A549 (cell line): ENCODE measurements at places on chromosomes 1 and 21.

DNA sequence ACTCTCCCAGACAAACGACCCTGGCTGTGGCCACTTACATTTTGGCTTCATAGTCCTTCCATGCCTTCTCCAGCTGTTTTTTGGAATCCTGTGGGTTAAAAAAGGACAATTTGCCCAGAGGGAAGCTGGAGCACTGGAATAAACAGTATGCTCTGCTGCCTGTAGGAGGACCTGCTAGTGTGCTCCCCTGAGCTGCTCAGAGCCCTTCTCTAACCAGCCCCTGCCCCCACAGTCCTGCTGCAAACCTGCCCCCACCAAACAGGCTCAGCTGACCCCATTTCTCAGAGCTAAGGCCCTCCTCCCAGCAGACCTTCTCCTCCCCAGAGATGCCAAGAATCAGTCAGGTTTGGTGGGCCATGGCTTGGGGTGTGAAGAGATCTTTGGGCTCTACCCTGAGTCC lies 26.9 kb upstream of the TCEA3 start:
- no peak for DNase-seq

- DNase-seq, result peak; percentile 30
These were observed at the start of gene RAB7B for GRCh38 chr1:206002871-206003801. TSS of gene RAB7B (minus strand) at chr1:206003395. CDS start at chr1:205994135, 9,260 bp downstream.

- no peak for DNase-seq
These were observed 12.1 kb downstream of the THRAP3 start for GRCh38 chr1:36236302-36236701.

DNA sequence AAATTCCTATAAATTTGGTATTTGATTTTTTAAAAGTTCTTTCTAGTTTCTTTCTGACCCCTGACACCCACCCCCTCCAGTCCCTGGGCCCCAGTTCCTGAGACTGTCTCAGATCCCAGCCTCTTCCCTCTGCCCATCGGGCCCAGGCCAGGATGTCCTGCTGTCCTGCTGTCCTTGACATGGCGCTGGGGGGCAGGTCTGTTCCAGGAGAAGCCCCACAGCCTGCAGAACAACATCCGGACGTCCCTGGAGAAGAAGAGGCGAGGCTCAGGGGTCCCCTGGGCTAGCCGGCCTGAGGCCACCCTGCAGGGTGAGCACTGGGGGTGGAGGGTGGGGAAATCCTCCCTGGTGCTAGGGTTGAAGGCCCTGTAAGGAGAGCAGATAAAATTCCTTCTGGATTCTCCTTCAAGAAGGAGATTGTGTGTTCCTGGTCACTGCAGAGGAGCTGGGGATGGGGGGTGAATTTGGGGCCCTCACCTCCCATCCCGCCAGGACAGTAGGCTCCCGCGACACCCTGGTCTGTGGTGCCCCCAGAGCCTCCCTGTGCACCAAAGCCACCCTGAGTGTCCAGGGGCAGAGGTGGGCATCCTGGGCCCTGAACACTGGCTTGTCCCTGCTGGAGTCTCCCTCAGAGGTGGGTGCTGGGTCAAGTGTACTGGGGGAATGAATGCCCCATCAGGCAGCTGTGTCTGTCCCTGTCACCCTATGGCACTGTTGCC lies 45.0 kb downstream of the DISP3 start:
- no peak for DNase-seq

GRCh38 chr1:89826594-89826993 lies 5.8 kb downstream of the LRRC8D start:
- no peak for DNase-seq

- no peak for DNase-seq
These were observed 388.6 kb upstream of the NEGR1 start for GRCh38 chr1:72670902-72671301.

DNA sequence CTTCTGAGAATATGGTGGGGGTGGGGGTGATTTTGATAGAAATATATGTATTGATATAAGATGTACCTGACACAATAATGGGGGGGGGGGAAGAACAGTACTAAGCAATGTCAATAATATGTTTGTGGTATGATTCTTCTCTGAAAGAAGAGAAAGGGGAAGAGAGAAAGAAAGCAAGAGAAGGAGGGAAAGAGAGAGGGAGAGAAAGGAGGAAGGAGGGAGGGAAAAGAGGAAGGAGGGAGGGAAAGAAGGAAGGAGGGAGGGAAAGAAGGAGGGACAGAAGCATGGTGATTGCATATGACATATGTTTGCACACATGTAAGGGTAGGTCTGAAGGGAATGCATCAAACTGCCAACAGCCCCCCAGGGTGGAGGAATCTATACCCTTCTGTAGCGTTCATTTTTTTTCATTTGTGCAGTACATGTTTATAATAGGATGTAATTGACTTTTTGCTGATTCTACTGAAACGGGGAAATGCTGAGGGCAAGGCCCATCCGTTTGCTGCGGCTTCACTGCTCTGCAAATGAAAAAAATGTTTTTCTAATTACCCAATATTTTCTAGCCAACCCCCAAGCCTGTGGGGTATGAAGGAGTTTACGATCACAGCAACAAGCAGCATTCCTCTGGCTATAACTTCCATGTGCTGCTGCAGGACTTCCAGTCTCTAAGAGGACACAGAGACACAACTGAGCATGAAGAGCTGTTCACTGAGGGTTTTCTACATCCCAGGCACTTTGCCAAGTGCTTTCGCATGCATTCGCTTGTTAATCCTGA lies 119.3 kb upstream of the ZC3H12A start:
- no peak for DNase-seq

- no peak for DNase-seq
These were observed at the start of gene GBP3 for GRCh38 chr1:89022167-89022959. TSS of gene GBP3 (minus strand) at chr1:89022866. CDS start at chr1:89020721, 2,145 bp downstream.

DNA sequence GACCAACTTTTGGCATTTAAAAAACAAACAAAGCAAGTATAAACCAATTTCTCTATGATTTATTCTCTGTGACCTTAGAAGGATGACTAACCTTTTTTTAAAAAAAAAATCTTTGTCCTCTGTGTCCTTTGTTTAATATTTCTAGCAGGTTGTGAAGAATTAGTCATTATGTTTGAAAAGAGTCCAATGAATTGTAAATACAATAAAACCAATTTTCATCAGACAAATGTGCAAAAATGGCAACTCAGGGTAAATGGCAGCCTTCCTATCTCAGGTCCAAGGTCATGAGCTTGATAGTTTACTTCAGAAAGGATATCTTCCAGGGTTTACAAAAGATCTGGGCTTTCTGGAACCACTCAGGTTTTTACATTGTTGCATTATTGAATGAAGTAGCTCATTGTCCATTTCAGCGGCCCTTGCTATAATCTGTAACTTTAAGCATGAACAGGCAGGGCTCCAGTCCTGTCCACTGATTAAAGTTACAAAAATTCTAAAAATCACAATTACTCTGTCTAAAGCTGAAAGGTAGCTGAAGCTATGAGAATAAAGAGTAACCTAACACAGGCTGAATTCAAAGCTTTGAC lies 11.7 kb upstream of the MAP3K21 start:
- DNase-seq, result no peak

- no peak for DNase-seq
These were observed 30.6 kb upstream of the SLC30A10 start for GRCh38 chr1:219958875-219959417.

DNA sequence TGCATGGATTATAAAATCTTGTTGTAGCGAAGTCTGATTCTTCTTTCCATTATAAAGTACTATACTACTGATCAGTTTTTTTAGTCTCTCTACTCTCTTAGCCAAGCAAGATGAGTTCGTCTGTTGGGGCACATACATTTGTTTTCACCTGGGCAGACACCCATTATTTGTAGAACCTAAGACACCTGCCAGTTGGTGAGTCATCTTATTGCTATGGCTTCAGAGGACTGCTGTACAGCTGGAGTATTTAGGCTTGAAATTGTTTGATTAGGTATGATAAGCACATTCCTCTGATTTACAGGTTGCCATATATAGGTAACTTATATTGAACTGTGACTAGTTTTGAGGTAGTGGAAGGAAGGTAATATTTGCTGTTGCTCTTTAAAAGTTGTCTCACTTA lies 17.2 kb downstream of the RBM15 start:
- DNase-seq, result no peak

GRCh38 chr1:154520333-154520732 lies 18.1 kb upstream of the SHE start:
- no peak for DNase-seq

- no peak for DNase-seq
These were observed 7.2 kb upstream of the PSRC1 start for GRCh38 chr1:109290137-109290536.

DNA sequence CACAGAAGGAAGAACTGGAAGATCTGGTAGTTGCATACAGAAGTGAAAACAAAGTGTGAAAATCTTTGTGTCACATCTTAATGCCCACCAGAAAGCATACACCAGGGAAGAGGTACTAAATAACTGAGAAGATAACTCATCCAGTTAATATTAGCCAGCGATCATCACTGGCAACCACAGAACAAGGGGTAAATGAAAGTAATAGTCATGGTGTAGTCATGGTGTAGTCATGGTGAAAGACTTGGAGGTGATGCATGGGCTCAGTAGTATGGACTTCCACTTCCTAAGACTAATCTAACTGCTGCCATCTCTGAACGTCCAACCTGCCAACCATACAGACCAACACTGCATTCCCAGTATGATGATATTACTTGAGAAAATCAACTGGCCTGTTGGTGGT lies 481.2 kb upstream of the NR5A2 start:
- DNase-seq, result no peak

DNA sequence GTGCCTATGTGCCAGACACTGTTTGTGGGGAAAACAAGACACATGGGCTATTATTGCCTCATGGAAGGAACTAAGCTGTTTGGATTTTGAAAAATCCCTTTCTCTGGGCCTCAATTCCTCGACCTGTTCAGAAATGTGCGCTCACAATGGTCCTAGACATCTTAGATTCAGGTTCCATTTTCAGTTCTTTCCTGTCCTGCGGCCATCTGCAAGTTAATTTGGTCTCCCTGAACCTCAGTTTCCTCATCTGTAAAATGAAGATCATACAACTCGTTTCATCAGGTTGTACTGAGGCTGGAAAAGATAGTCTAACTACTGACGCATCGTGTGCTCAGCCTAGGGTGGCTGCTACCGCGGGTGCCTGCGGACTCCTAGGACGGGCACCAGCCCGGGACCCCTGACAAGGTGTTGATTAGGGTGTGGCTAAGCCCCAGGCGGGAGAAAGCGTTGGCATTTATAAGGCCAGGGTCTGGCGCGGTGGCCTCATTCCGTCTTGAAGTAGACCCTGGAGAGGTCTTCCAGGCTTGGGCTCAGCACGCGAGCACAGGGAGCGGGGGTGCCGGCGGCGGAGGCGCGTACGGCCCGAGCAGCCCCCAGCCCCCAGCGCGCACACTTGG lies 493 bp upstream of the ELOA start:
- no peak for DNase-seq

- DNase-seq, result no peak
These were observed 83.1 kb upstream of the CTTNBP2NL start for GRCh38 chr1:112312879-112313278.

- no peak for DNase-seq
These were observed 194.4 kb downstream of the EIF4G3 start for GRCh38 chr1:20982316-20982715.

DNA sequence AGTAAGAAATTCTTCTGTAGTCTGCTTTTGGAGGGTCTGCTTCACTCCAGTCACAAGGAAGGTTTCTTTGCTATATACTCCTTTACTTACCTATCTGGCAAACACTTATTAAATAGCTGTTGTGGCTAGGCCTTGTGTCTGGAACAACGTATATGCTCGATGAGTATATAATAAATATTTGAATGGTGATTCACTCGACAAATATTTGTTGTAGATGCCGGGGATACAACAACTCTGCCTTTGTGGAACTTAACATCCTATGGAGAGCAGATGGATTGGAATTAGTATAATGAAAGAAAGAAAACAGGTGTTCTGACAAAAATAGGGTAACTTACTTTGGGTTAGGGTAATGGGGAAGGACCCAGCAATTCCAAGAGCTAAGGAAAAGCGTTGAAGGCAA lies 31.1 kb downstream of the KPNA6 start:
- DNase-seq, result peak; percentile 21

DNA sequence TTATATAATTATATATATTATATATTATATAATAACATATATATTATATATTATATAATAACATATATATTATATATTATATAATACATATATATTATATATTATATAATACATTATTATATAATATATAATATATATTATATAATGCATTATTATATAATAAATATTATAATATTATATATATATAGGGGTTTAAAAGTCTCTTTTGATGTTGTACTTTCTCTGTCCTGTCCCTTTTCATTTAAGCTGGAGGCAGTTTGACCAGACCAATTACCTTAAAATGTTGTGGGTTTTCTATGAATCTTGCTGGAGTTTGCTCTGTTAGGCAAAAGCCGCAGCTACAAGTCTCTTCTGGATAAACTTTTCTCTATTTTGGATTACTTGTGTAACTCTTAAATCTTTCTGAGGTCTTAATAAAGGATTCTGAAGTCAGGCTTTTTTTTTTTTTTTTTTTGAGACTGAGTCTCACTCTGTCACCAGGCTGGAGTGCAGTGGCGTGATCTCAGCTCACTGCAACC lies 22.2 kb upstream of the KIF1B start:
- DNase-seq, result no peak
